ENCODE measurements at places on chromosomes 3 and 15. TPM values are rescaled to one million over a fixed set of nuclear protein-coding genes. Genes with fewer than 3 reads are reported as not detected.

DNA sequence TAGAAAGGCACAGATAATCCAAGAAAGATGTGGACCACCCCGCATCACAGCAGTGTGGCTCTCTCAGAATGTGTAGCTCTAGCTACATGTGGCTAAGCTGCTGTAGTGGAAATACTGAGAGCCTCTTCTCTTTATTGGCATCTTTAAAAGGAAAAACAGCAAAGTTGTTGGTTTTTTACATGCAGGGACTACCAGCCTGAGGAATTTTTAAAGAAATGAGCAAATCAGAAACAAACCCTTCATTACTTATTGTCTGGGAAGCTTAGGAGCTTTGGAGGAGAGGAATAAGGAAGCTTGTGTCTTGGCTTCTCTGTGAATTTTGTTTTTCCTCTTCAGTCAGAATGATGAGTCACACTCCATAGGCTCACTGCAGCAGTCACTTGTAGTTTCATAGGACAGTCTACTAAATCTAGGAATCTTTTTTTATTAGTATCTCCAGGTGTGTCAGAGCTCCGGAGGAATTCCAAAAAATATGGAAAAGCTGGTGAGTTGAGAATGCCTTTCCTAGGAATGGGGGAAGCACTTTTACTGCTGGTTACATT lies 27.5 kb downstream of the POLG start:
- no peak for DNase-seq

- DNase-seq: no peak
These were observed 55.4 kb downstream of the ZNF148 start for GRCh38 chr3:125319765-125320164.

DNA sequence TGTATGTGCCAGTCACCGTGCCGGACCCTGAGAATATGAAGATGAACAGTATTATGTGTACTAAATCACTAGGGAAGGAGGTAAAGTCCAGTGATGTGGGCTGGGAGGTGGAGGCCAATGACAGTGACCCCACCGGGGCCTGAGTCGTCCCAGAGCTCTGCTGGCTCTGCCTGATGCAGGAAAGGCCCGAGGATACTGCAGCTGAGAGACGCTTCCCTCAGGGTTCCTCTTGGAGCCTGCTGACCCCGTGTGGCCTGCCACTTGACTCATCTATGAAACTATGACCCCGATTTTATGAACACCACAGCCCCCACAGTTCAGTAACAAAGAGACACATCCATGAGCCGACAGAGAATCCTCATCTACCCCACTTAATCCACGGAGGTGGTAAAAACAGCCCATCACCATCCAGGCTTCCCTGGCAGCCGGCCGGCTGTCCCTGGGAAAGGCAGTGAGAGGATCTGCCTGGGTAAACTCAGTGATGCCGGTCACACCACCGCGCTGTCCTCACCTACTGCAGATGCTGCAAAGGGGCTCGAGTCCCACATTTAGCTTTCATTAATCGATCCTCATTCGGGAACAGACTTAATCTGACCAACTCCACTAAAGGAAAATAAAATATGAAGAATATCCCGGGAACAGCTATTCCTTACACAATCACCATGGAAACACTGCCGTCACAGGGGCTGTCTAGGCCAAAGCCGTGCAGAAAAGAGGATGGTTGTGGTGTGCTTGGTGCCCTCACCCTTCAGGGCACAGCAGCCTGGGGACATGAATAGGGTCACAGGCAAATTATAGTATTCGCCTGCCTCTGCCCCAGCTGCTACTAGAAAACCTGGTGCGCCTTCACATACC lies 82.9 kb downstream of the ARRDC4 start:
- DNase-seq: no peak

PLXNB1 gene
- total RNA-seq: 11.3 TPM

- DNase-seq: no peak
These were observed 10.8 kb upstream of the CA12 start for GRCh38 chr15:63392361-63393009.

GRCh38 chr3:52289338-52289746 lies 1.7 kb downstream of the GLYCTK start:
- DNase-seq: no peak

GRCh38 chr15:50415752-50416404 lies 8.3 kb upstream of the USP8 start:
- DNase-seq: no peak

DNA sequence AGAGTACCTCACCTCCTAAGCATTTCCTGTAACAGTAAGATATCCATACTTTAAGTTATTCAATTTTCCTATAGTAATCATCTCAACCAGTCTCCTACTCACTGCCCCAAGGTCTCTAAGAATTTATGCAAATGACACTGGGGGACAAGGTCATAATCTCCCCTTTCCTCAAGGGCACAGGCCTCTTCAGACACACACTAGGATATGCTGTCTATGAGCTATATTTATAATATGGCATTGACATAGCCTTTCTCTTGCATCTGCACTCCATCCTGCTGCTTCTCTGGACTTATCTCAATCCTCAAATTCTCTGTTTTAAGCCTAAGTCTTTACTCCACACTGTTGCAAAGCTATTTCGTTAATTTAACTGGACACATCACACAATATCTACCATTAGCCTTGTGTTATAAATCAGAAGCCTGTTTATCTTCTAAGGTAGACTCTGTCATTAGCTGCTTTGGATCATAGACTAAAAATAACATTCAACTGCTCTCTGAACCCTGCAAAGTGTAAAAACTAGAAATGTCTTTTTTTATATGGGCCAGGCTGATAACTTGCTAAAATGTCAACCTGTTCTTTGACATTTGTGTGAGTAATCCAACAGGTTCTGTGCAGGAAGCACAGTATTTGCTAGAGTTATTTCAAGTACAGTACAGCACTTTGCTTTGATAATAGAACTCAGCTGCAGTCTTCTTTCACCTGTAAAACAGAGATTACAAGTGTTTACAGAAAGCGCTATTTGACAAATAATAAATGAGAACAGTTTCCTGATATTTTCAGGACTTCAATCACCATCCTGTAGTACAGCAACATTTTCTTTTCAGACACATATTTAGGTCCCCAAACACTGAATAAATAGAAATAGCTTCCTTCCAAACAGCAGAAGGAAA lies 17.8 kb upstream of the SEC62 start:
- DNase-seq: no peak

ATP10A gene
- total RNA-seq: 4.9 TPM

DNA sequence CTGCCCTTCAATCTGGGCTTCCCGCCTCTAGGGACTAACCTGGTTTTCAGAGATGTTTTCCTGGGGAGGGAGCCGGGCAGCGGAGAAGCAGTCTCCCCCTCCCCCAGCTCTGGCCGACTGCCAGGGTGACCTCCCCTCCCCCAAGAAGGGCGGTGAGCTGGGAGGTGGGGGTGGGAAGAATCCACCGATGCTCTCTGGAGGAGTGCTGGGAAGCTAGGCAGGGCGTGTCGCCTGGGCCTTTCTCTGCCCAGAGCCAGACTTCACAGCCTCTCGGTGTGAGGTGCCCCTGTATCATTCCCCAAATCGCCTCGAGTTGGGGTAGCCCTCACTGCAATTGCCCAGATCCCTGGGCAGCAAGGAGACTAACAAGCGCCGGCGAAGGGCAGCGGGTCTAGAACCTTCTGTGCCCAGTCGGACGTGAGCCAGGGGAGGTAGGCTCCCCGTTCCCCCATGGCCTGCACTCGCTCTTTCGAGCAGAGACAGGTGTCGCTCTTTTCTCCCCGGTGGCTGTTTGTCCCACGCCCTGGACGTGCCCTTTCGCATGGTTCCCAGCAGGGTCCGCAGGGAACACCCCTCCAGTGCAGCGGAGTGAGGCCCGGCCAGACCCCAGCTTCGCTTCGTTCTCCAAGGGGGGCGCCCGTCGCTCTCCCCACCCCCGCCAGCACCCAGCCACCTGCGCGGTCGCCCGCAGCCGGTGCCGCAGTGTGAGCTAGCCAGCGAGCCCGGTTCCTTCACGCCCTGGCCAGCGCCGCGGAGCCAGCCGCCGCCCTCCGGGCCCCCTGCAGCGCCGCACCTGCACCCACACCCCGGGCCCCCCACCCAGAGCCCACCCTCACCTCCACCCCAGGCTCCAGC lies 1.1 kb downstream of the RAB6B start:
- peak; percentile 11 for DNase-seq

TRH gene
- 0.13 TPM for total RNA-seq

DNA sequence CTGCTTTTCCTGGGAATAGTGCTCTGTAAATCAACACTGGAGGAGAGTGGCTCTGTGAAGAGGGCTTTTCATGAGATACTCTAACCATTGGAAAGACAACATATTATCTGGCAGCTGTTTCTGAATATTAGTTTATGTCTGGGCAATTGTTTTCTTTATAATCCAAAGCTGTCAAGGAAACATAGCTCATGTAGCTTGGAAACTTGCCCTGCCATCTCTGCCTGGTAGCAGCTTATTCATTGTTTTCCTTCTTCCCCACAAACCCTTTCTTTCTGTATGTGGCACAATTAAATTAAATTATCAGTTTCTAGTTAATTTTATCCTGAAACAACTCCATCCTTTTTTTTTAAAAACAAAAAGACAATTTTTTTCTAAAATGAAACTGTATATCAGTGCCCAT lies 160.0 kb downstream of the EDEM1 start:
- no peak for DNase-seq

BTLA gene
- 0.18 TPM for total RNA-seq

GRCh38 chr3:194640829-194641228 lies 7.6 kb upstream of the TMEM44 start:
- DNase-seq: no peak

GRCh38 chr15:48627260-48627940 lies 18.1 kb downstream of the FBN1 start:
- DNase-seq: peak; percentile 52

MYEF2 gene
- total RNA-seq: 2.8 TPM

DNA sequence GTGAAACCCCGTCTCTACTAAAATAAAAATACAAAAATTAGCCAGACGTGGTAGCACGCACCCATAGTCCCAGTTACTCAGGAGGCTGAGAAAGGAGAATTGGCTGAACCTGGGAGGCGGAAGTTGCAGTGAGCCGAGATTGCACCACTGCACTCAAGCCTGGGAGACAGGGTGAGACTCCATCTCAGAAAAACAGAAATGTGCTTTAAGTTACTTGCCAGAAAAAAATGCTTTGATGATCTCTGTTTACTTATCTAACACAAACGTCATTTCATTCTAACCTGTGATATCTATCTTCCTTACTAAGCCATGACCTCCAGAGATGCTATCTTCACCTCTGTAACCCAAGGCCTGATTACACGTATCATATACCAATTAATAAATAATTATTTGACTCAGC lies 7.4 kb downstream of the NKIRAS1 start:
- DNase-seq: no peak

- no peak for DNase-seq
These were observed 8.8 kb upstream of the A4GNT start for GRCh38 chr3:138140940-138141339.

GRCh38 chr3:12730506-12731242 lies 28.4 kb downstream of the TMEM40 start:
- DNase-seq: peak; percentile 64
